NCI-H1092 treated with DMSO at 0.1 percent for 48 hours (cell line): ENCODE measurements at places on chromosomes 3 and 15.

- DNase-seq, result no peak
These were observed 274.8 kb downstream of the THSD4 start for GRCh38 chr15:71390096-71390495.

DNA sequence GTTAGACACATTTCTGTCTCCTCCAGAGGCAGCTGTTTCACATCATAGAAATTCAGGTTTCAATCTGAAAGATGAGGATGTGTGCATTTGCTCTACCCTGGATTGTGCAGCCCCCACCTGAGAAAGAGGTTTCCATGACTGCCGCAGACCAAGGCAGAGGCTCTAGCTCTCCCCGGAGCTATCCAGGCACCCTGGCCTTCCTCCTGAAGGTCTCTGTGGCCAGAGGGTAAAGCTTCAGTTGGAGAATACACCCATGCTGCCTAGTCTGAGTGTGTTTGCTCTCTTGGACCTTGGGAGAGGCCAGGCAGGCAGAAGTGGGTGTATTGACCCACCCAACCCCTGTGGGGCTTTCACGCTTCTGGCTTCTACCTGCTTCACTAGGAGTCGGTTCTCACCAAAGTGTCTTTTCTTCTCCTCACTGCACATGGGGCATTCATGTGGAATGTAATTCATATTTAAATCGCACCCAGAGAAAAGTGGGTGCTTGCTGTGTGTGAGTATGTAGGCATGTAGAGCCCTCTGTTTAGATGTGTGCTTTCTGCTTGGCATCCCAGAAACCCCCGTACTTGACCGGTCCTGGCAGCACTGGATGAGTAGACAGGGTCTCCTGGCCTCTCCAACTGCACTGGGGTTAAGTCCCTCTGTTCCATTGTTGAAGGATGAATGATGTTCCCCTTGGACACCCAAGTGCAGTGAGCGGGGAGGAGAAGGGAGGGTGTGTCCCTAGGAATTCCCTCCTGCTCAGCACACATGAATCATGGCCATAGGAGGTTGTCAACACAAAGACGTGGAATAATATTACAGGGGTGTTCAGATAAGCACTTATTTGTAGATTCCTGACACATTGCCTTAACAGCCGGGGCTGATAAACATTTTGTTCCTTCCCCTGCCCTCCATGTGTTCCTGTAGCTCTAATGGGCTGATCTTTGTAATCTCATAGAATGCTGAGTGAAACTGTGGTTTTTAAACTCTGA, 20.3 kb upstream of the RAB6B start:
- DNase-seq, result no peak

GRCh38 chr3:65593780-65594752, 444.7 kb downstream of the MAGI1 start:
- DNase-seq, result no peak

DNA sequence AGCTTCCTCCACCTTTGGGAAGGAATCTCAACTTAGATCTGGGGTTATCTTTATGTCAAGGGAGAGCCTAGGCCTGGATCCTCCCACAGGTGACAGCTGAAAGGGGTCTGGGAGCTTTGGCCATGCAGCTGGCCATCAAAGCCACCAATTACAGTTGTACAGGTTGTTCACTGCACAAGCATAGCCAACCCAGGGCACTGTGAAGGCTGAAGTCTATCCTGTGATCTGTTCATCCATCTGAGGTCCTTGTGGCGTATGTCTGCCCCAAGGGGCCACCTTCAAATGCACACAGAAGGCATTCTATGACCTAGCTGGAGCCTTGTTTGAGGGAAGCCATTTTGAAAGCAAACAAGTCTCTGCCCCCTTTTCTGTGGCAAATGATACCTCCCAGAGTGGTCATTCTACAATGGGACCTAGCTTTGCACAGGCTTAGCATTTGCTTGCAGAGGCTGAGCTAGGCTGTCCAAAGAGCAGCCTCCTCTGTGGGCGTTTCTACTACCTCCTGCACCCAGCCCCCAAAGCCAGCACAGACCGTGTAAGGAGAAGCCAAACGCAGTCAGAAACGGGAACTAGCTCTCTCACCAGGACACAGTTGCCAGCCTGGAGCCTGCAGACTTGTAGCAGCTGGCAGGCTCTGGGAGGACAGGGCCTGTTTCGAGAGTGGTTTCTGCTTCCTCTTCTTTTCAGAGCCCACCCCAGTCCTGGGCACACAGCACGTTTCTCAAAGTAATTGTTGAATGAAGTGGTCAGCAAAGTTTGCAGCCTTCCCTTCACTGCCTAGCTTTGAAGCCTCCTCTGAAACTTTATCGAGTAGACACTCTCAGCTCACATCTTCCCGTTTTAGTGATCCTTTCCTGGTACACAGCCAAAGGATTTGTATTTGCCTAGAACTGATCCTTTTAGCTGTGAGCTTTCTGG, 157.3 kb upstream of the SMAD3 start:
- no peak for DNase-seq

- no peak for DNase-seq
These were observed 172.0 kb upstream of the TRIM42 start for GRCh38 chr3:140505876-140506275.

DNA sequence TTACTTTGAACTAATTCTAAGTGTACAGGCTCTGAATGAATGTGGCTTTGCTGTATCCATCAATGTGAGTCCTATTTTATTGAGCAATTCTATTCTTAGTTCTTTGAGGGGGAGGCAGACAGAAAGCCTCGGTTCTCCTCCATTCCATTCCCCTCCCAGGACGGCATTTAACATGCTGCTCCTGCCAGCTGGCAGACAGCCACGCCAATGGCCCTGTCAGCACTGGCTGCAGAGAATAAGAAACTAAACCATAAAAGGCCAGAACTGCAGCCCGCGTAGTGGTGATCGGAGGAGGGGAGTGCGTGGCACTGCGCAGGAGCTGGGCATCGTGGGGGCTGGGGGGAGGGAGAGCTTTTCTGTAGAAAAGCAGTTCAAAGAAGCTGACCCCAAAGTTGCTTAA, 76.0 kb upstream of the HACD2 start:
- peak; percentile 82 for DNase-seq

GRCh38 chr3:137105277-137105977, 147.6 kb downstream of the IL20RB start:
- peak; percentile 67 for DNase-seq

- no peak for DNase-seq
These were observed 390.3 kb upstream of the AGTR1 start for GRCh38 chr3:148307443-148307843.

- no peak for DNase-seq
These were observed 14.9 kb upstream of the ZNF662 start for GRCh38 chr3:42891042-42891441.

GRCh38 chr3:56915966-56916586, 114.3 kb upstream of the ARHGEF3 start:
- peak; percentile 80 for DNase-seq

GRCh38 chr15:29670998-29671981, 151.0 kb downstream of the TJP1 start:
- peak; percentile 61 for DNase-seq

DNA sequence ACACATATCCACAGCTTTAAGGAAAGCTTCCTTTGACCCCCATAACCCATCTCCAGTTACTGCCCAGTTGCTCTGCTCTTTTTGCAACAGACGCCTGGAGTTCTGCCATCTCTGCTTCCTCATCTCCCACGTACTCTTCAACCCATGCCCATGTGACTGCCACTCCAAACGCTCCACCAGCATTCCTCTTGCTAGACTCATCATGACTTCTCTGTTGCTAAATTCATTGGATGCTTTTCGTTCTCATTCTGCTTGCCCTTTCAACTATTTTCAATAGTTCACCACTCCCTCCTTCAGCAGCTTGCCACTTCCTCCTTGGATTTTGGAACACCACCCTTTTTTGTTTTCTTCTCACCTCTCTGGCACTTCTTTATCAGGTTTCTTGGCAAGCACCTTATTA, 2.7 kb upstream of the KNSTRN start:
- DNase-seq, result no peak

GRCh38 chr15:47304656-47305055, 412.6 kb upstream of the SEMA6D start:
- no peak for DNase-seq

GRCh38 chr15:69107025-69107620, 53.3 kb upstream of the GLCE start:
- no peak for DNase-seq

- DNase-seq, result no peak
These were observed 46.1 kb upstream of the PPARG start for GRCh38 chr3:12242772-12243171.

DNA sequence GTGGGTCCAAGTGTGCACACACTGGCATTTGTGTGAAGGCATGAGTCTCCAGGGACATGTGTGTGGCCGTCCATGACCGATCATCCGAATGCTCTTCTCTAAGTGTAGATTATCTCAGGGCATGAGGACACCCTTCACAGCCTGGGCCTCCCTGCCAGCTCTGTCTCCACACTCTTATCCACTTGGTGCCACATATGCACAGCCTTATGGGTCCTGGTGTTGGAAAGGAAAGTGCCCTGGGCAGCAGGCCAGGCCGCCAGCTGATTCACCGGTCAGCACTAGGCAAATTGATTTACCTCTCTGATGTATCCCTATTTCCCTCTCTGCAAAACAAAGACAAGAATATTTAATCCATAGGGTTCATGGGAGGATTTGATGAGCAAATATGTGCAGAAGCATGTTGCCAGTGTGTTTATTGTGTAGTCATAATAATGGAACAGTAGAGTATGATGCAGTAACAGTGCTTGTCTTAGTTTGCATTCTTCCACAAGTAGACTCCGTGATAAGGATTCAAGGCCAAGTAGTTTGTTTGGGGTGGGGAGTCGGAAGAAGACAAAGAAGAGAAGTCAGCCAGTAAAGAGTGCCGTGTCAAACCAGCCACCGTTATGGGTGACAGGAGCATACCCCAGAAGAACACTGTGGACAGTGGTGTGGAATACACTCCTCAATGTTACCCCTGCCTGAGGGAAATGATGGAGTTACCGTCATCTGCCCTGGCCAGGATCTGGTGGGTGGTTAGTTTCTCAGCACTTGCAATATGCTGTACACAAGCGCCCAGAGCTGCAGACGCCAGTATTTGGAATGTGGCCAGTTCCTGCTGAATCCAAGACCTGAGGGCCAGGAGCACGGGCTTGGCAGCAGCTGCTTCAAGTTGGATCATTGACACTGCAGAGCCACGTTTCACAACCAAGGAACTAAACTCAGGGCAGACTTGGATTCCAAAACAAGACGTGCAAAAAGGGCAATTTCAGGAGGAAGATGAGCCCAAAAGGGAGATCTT, 85.1 kb downstream of the MTHFS start:
- DNase-seq, result peak; percentile 61
